ENCODE measurements at places on chromosomes 16 and 17.

DNA sequence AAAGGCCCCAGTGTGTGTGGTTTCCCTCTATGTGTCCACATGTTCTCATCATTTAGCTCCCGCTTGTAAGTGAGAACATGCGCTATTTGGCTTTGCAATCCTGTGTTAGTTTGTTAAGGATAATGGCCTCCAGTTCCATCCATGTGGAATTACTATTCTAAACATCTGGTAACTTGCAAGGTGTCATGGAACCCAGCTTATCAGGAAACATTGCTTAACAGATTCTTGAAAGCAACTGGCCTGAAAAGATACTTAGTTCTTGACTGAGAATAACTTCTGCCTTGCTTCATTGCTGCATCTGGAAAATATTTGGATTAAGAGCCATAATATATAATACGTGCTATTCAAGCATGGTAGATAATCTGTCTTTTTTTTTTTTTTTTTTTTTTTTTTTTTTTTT lies 27.8 kb downstream of the PAFAH1B1 start:
- no peak for DNase-seq

DNA sequence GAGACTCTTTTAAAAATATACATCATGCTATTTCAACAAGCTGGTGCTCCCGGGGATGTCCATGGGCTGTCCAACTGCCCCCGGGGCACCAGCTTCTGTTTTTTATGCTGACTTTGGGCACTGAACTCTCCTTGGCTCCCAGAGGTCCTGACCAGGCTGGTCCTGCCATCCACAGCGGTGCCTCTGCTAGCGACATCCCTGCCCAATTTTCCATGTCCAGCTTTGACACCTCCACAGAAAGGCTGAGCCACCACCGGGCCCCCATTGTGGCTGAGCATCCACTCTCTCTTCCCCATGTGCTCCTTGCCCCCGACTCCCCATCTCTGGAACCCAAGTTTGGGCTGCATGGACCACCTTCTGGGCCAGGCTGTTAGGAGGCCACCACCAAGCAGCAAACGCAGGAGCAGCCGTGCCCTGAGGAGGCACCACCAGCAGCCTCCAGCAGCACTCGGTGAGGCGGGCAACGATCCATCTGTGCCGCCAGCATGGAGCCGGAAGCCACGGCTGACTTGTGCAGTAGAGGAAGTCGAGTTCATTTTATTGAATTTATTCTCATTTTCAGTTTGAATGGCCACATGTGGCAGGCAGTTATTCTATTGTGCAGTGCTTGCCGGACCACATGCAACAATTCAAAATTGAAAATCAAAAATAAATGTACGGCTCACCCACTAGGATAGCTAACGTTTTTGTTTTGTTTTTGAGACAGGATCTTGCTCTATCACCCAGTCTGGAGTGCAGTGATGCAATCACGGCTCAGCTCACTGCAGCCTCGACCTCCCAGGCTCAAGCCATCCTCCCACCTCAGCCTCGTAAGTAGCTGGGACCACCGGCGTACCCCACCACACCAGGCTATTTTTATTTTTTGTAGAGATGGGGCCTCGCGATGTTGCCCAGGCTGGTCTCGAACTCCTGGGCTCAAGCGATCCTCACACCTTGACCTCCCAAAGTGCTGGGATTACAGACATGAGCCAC lies 2.8 kb upstream of the MEAK7 start:
- DNase-seq: no peak

- no peak for DNase-seq
These were observed 13.7 kb upstream of the LDHD start for GRCh38 chr16:75130150-75130771.

- DNase-seq: no peak
These were observed 224 bp upstream of the NHERF1 start for GRCh38 chr17:74748279-74748528.
